ENCODE measurements at places on chromosomes 12 and 14.

- no peak for DNase-seq
Measured at GRCh38 chr12:15726027-15726877, 62.9 kb downstream of the EPS8 start.

- DNase-seq, result no peak
Measured at GRCh38 chr12:79415746-79416435, 274.9 kb downstream of the PAWR start.

DNA sequence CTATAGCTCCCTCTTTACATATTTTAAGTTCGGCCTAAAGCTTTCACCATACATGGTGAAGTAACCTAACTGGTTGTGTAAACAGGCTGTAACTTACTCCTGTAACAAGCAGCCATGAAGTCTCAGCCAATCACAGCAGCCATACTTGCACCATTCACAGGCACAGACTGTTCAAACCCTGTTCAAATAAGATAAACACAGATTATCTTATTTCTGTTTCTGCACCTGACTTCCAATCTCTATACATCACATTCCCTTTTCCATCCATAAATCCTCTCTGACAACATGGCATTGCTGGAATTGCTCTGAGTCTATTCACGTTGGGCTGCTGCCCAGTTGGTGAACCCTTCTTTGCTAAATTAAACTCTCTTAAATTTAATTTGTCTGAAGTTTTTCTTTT lies 34.5 kb upstream of the ARID2 start:
- no peak for DNase-seq

DNA sequence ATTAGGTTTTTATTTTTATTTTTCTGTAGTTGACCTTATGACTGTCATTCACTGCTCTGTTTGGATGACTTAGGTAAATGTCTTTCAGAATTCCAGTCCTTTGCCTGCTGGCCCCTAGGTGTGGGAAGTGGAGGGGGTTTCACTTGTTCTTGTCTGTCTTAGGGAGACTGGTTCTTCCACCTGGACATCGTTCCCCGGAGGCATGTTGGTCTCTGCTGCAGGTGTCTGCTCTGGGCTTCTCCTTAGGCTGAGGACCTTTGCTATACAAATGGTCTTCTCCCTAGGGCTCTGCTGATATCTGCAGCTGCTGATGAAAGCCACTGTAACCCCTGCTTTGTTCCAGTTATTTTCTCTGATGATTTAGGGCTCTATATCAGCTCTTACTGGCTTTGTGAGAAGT lies 97.1 kb downstream of the OTOGL start:
- no peak for DNase-seq

- no peak for DNase-seq
Measured at GRCh38 chr14:20682127-20682434, 2.3 kb upstream of the RNASE4 start.

DNA sequence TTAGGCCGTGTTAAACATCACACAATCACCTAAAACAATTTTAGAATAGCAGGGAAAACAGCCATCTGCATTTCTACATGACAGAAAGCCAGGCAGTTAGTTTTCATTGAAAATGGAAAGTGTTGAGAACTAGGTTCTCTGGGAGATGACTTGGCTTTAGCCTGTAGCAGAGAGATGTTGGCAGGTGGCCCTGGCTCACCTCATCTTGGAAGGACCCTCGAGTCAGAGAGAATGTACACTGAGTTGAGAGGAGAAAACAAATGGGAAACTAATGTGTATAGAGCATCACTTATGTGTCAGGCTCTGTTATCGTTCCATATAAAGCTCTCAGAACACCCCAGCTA lies 51.9 kb downstream of the SUSD6 start:
- no peak for DNase-seq

- DNase-seq, result no peak
Measured at GRCh38 chr12:132343294-132344004, 14.1 kb upstream of the GALNT9 start.

DNA sequence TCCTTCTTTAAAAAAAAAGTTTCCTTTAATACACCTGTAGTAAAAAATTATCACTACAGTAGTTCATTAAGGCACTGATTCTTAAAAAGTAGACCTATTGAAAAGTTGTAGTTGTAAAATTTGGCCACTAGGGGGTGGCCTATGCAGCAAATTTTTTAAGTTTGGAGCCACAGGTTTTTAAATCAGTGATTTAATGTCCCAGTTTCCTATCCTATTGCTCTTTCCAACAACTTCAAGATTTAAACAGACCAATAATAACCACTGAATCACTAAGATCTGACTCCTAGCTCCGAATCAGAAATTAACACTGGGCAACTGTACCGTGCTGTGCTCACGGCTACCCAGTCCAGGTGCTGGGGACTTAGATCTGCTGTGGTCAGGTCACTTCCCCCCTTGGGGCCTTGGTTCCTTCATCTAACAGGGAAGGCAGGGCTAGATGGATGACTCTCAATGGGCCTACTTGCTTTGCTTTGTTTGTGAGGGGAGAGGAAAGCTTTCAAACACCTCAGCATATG lies 279.3 kb downstream of the MED13L start:
- no peak for DNase-seq

DNA sequence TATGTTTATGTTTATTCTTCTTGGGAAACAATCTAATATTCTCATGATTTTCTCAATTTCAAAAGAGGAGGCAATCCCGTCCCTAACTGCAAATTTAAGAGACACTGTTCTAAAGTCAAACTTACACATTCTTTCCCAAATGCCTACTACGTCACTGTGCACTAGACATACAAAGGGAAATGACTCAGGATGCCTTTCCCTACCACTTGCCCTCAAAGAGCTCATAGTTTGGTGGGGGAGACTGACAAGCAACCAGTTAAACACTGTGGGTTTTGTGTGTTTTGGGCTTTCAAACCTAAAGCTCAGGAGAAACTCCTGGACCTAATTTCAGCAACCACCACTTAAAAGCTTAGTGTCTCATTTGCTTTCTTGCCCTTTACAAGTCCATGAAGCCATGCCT lies 58.4 kb downstream of the ATP2B1 start:
- no peak for DNase-seq

GRCh38 chr12:88519802-88520435 lies 60.4 kb downstream of the KITLG start:
- no peak for DNase-seq

DNA sequence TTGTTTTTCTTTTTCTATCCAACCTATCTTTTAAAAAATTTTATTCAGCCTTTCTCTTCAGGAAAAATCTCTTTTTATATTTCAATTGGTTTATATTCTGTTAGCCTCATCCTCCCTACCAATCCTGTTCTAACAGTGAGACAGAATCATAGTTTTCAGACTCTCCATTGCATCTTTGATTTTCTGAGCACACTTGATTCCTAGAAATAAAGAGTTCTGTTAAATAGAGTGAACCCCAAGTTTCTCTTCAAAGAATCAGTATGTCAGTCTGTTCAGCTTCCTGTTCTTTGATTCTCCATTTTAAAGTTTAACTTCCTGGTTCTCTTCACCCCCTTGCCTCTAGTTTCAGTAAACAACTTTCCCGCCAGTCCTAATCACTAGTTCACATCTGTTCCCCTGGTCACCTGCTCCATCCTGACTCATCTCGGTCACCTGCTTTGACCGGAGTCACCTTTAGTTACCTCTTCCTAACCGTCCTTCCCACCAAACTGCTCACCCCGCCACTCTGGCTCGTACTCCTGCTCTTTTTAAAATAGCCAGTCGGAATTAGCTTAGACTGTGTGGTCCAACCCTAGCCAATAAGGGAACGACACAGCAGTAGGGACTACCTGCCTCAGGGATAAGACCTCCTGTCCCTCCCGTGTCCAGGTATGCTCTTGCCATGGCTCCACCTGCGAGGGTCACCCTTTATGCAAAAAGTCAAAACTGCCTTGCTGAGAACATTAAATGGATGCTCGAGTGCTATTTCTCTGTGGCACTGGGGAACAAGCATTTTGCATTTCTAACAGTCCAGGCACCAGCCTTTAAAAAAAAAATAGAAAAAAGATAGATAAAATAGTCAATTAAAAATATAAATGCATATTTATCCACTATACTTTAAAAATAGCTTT lies 48.4 kb downstream of the DDX51 start:
- no peak for DNase-seq

DNA sequence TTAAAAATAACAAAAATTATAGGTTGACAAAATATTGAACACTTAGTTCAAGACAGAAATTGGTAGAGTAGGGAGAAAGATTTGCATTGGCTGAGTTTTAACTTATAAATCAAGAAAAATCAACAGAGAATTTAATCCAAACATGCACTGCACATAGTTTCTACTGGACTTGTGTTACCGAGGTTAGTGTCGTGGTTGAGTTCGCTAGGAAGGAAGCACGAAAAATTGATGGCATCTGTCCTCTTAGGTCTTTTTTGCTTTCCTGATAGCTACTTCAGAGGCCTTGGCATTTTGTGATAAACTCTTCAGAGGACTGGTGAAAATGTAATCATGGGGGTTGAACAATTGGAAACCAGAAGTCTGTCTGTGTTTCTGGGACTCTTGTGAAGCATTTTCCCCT lies 392.9 kb downstream of the NUAK1 start:
- DNase-seq, result no peak

- no peak for DNase-seq
Measured at GRCh38 chr14:88351966-88352691, 29.1 kb upstream of the KCNK10 start.

- no peak for DNase-seq
Measured at GRCh38 chr12:80838708-80839107, 99.0 kb downstream of the LIN7A start.

DNA sequence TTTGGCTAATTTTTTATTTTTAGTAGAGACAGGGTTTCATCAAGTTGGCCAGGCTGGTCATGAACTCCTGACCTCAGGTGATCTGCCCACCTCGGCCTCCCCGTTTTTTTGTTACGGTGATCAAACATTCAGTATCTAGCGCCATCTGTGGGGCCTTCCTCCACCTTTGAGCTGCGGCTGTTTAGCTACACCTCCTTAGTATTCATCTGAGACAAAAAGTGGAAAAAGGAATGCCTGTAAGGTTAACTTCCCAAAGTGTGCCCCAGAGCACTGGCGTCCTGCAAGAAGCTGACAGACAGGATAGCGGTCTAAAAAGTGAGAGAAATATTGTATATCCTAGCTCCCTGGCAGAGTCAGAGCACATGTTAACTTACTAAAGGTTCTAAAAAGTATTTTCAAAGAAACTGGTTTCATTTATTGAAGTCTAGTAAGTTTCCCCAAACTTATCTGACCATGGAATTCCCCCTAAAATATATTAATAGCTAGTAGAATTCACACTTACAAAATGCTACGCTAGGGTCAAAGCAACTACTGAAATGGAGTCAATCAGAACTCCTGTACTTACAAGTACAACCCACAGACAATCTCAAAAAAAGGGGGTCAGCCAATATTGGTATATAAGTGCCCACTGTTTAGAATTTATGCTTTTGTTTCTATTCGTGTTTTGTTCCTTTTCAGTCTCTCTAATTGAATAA lies 59.1 kb downstream of the DUSP16 start:
- no peak for DNase-seq

DNA sequence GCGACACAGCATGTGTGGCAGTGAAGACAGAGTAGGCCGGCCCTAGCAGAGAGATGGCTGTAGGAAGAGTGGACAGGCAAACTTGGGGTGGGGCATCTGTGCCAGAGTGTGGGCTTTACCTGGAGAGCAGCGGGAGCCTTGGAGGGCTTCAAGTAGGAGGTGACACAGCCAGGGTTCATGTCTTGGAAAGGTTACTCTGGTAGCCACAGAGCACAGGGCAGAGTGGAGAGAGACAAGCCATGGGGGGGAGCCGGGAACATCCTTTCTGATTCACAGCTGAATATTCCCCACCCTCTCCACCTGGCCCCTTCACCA lies 53.5 kb upstream of the DIO3 start:
- no peak for DNase-seq

DNA sequence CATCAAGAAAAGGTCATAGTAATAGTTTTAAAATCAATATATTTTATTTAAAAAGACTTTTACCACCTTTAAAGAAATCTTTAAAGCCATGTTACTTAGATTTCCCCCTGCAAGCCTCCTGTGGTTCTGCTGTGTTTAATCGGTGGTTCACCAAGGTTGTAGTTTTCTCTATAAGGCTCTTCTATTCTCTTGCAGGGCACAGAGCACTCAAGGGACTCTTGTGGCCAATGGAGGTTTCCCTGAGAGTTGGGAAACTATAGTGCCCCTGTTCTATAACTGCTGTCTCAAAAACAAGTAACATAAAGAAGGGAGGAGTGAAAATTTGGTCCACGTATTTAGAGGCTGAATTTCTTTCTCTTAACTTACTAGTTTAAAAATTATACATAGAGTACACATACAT lies 25.0 kb downstream of the DACT1 start:
- DNase-seq, result no peak

DNA sequence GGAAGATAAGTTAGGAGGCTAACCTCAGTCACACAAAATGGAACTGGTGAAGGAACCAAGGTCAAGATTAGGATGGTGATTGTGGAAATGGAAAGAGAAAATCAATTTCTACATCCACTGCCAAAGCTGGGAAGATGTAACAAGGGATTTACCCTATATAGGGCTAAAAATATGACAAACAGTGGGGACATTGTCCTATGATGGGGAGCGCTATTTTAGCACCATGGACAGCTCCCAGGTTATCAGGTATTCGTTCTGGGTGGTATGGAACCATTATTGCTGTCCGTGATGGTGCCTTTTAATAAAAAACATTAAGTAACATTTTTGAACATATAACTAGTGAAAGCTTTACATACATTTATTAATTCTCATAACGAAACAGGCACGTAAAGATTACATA lies 124.0 kb downstream of the NDUFA12 start:
- no peak for DNase-seq

- DNase-seq, result peak; percentile 9
Measured at GRCh38 chr12:29241821-29242591, 92.9 kb downstream of the FAR2 start.

DNA sequence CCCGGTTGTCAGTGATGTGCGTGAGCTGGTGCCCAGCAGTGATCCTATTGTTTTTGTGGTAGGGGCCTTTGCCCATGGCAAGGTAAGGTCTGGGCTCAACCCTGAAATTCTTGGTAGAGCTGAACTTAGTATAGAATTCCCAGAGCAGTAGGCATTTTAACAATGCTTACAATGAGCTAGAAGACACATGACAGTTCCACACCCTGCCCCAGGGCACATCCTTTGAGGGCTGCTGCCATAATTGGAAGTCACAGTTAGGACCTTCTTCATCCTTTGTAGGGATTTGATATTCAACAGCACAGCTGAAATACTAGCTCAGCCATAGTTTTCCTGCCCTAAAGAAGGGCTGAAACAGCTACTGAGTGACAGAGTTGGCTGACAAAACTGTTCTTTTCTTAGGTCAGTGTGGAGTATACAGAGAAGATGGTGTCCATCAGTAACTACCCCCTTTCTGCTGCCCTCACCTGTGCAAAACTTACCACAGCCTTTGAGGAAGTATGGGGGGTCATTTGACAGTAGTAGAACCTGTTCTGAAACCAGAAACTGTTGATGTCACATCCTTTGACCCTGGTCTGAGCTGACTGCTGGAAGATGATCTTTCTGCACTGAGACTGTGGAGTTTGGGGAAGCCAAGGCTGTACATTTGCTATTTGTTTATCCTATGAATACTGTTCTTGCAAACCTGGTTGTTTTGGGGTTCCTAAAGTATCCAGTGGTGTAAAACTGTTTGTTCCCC lies 4.8 kb downstream of the EMG1 start:
- no peak for DNase-seq

All from GM19239 (cell line).